Stimulated activated CD4-positive, alpha-beta T cell treated with anti-CD3 and anti-CD28 coated beads, Interleukin-12 subunit alpha, Interleukin-12 subunit beta, amount 100 ng/mL, for 24 hours (primary cell): ENCODE measurements at places on chromosomes 2 and 18.

DNA sequence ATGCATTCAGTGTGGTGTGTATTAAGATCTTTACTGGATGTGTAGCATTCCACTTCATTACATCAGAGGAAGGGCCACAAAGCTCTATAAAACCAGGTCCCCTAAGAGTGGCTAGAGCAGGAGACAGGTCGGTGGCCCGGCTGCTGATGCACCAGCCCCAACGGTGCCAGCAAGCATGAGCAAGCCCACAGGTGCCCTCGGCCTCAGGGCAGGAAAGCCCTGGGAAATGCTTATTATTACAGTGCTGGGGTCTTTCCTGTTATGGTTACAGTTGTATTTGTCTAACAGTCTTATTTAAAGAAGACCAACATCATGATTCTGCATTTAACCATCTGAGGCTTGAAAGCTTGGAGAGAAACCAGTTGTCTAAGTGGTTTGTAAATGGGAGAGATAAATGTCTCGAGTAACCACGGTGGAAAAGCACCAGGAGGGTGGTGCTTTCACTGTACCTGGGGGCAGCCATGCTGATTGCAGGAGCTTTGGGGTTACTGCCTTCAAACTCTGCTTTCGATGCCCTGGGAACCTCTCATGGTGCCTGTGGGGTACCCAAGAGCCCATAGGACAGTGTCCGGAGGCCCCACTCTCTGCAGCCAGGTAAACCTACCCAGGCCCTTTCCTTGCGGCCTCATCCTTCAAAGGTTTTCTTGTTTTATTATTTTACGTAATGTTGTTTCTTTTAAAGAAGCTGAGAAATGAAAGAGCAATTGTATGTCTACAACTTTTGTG, 133.1 kb downstream of the SH3RF3 start:
- no peak for DNase-seq

GRCh38 chr18:25737710-25738311, 352.6 kb downstream of the SS18 start:
- DNase-seq = no peak

DNA sequence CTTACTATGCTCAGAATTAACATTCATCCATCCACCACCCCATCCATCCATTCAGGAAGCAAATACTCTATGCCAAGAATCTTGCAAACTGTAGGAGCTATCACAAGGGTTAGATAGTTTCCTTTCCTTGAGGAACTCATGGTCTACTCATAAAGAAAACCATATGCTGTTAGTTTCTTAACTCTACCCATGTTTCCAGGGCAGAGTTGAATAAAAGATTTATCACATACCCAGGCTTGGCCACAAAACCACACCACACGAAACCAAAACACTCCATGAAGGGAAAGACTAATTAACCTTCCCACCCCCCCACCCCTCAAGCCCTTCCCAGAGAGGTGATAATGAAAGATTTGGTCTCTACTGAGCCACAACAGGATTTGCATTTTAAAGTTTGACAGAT, 23.7 kb upstream of the MSGN1 start:
- DNase-seq = no peak

- no peak for DNase-seq
Observed at GRCh38 chr2:88180605-88181240, 10.6 kb downstream of the THNSL2 start.

GRCh38 chr18:61893971-61894750, 1.4 kb upstream of the RNF152 start:
- DNase-seq = peak; percentile 35

GRCh38 chr18:32093102-32093511, 1.4 kb downstream of the RNF138 start:
- no peak for DNase-seq

DNA sequence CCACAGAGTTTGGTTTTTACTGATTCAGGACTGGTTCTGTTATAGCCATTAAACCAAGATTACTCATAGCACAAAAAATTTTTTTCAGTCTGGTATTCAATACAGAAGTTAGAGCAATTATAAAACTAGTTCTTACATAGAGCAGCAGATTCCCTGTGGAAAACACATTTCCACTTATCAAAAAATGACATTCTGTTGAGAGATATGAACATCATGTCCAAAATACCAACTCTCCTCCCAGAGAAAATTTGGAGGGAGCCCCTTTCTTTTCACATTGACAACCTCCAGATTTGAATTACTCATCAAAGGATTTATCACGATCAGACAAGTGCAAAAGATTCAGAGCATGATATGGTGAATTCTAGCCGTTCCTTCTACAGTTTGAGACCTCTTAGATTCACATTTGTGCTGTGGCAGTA, 126.8 kb upstream of the SERPINE2 start:
- no peak for DNase-seq

- DNase-seq = no peak
Observed at GRCh38 chr2:158828378-158829164, 33.5 kb downstream of the DAPL1 start.

- peak; percentile 18 for DNase-seq
Observed at GRCh38 chr2:176553685-176554100, 284.5 kb downstream of the MTX2 start.

DNA sequence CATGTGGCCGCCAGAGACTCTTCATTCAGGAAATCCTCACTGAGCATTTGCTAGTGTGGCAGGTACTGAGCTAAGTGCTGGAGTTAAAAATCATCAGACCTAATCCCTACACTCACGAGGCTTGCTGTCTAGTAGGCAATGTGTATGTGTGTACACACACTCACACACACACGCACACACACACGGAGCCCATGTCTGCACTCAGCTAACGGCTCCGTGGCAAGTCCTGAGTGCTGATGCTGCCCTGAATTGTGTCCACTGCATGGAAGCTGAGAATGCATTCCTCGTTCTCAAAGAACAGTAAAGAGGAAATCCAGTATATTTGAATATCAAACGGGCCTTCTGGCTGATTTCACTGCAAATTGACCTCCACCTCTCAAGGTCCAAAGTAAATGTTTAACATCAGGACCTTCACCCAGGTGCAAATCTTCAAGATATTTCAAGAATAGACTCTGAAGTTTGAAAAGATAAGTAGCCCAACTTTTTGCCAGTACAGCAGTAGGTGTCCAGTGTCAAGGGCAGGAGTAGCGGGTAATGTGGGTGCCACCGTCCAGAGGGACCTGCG, 136.1 kb upstream of the TTC39C start:
- no peak for DNase-seq

GRCh38 chr2:205850132-205850531, 167.8 kb downstream of the NRP2 start:
- no peak for DNase-seq

GRCh38 chr2:37928377-37928776, 3.3 kb downstream of the RMDN2 start:
- no peak for DNase-seq

DNA sequence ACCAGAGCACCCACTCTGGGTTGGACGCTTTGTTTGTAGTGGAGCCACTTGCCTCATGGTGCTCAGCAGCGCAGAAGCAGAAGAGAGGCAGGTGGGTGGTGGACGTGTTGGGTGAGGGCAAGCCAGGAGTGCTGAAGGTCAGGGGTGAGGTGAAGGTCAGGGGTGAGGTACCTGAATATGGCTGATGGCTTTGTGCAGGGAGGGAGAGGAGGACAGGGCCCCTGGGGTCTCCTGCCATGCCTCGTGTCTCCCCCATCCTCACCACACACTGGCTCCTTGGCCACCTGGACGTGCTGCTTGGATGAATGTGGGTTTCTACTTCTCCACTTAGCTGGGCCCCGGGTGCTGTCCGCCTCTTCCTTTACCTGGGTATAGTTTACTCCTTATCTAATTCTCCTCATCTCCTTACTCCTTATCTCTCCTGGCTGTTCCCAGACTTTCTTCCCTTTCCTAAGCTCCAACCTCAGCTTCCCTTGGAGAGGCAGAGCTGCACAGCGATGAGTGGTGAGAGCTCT, 68.1 kb downstream of the DYSF start:
- DNase-seq = no peak
